ENCODE measurements at places on chromosomes 1 and 21.

- no peak for DNase-seq
Observed at GRCh38 chr1:178580876-178581275, 68.0 kb downstream of the TEX35 start.

DNA sequence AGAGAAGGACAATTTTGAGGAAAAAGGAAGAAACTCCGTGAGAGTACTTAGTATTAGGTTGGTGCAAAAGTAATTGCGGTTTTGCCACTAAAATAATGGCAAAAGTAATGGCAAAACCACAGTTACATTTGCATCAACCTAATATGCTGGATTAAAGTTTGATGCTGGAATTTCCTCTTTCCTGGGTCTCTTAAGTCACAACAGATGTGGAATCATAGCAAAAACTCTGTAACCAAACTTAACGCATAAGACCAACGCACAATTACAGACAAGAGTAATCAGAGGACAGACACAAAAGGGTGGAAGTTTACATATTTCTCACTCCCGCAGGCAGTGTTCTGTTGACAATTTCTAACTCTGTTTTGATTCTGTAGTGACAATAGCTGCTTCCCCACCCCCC is 182.4 kb downstream of the BACH1 start:
- no peak for DNase-seq

DNA sequence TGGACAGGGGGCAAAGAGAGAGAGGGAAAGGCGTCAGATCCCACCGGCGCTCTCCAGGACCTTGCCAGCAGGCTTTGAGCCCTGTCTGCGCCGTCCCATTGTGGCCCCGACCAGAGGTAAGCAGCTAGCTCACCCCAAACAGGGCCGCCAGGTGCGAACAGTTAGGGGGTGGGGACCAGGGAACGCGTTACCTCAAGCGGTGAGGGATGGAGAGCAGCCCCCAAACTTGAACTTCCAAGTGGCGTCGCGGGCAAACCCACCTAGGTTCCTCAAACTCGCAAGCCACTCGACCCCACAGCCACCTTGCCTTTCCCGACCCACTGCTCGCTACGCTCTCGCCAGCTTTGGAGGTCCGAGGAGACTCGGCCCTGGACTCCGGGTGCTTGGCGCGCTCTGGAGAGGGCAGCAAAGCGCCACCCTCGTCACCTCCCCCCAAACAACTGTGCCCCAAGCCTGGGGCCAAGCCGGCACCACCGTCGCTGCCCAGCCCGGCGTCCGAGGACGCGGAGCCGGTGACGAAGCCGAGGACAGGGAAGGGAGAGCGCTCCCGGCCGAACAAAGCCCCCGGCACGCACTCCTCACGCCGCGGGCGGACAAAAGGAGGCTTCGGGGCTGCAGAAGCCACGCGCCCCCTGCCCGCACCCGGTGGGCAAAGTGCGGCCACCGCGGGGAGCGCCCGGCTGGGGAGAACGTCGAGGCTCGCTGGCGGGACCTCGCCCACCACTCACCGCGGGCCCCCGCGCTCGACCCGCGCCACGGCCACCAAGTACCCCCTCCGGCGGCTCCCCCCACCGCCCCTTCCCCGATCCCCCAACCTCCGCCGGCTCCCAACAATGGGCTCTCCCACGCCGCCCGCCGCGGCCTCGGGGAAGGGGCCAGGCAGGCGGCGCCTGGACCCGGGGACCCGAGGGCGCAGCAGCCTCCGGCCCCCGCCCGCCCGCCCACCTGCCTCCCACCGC is 976 bp downstream of the SSBP3 start:
- DNase-seq: no peak

GRCh38 chr1:15935056-15935950 is 40.6 kb downstream of the ZBTB17 start:
- DNase-seq: no peak

- DNase-seq: no peak
Observed at GRCh38 chr1:42833981-42834380, 12.4 kb upstream of the ZNF691 start.

- DNase-seq: no peak
Observed at GRCh38 chr1:182869241-182869666, 30.1 kb downstream of the DHX9 start.

DNA sequence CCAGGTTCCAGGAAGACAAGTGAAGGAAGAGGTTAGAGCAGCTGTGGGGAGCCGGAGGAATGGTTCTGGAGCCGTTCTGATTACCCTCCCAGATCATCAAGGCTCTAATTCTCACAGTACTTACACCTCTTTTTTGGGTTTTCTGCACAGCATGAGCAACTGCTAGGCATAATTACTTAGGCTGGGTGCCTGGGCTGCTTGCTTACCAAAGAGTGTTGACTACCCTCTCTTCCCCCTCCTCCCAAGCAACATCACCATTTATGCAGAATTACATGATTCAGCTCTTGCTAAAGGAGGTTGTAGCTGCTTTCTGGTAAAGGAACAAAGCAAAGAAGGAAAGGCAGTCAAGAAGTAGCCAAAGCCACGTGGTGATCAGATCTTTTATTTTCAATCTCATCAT is 397.2 kb downstream of the KCNH1 start:
- DNase-seq: no peak

GRCh38 chr1:156752843-156753482 is 1.5 kb upstream of the HDGF start:
- no peak for DNase-seq

DNA sequence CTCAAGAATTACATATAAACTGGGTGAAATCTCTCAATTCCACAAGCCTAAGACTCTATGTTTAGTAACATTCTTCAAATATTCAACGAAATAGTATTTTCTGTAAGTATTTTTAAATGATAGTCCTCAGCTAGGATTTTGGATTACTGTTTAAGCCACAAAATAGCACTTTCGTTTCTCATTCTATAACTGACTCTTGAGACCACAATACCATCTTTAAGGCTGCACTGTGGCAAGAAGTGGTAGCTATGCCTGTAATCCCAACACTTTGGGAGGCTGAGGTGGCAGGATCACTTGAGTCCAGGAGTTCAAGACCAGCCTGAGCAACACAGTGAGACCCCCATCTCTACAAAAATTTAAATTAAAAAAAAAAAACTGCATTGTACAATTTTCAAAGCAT is 126.7 kb downstream of the CDC42BPA start:
- DNase-seq: no peak

DNA sequence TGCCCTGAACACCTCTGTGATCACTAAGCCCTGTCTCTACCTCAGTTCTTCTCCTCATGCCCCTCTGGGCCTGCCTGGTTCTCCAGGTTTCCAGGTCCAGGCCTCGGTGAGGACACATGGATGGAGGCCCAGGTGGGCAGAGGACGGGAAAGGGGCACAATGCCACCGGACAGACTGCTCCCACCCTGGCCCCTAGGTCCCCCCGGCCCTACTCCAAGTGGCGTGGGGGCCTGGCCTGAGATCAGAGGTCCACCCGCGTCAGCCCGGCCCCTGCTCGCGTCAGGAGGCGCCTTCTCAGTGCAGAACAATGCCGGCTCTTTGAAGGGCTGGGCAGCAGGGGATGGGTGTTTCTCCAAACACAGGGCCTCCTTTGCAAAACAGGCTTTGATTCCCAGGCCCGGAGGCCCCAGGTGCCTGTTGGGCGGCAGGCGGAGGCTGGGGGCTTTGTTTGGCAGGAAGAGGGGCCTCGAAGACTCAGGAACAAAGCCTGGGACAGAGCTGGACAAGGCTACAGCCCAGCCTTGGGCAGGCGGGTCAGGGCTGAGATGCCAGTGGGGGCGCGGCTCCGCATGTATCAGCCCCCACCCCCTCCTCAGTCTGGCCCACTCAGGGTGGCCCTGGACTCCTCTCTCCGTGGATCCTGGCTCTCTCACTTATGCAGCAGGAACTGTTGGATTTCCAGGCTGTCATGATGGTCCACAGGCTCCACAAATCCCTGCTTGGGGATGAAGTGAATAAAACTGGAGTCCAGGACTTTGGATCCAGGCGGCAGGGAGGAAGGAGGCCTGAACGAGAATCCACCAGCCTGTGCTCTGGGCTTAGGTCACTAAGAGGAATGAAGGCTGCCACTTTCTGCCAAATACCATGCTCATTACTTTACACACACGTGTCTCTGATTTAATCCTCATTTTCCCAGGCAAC is 77.4 kb upstream of the SLC2A1 start:
- no peak for DNase-seq

- DNase-seq: no peak
Observed at GRCh38 chr1:58209575-58209974, 337.0 kb downstream of the OMA1 start.

- DNase-seq: no peak
Observed at GRCh38 chr21:40769231-40769630, 77.7 kb downstream of the DSCAM start.

DNA sequence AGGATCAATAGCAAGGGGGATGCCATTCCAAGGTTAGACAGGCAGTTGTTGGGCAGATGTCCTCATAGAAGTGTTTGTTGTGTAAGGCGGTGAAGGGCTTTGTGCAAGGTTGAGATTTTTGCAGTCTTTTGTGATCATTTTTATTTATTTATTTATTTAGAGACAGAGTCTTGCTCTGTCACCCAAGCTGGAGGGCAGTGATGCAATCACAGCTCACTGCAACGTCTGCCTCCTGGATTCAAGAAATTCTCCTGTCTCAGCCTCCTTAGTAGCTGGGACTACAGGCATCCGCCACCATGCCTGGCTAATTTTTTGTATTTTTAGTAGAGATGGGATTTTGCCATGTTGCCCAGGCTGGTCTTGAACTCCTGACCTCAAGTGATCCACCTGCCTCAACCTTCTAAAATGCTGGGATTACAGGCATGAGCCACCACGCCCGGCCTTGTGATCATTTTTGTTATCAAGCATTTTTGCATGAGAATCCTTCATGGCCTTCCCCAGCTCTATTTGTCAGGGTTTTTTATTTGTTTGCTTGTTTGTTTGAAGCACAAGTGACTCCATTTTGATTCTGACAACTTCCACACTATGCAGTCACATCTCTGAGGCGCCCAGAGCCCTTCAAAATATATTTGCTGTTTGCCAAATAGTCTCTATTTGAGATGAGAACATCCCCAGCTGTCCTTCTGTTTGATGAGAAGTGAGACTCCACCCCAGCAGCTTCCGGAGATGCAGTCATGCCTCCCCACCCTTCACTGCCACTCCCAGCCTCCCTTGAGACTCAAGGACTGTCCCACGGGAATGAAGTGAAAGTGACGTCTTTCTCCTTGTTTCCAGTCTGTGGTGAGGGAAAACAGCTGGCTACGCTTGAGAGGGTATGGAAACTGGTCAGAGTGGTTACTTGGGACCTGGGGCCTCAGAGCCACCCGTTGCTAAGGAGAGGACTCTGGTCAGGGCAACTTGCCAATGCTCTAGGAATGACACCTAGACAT is 38.0 kb downstream of the TMEM50B start:
- no peak for DNase-seq

- DNase-seq: no peak
Observed at GRCh38 chr1:117846674-117847425, 82.6 kb downstream of the GDAP2 start.

- DNase-seq: no peak
Observed at GRCh38 chr1:223430236-223430635, 37.0 kb downstream of the CCDC185 start.

DNA sequence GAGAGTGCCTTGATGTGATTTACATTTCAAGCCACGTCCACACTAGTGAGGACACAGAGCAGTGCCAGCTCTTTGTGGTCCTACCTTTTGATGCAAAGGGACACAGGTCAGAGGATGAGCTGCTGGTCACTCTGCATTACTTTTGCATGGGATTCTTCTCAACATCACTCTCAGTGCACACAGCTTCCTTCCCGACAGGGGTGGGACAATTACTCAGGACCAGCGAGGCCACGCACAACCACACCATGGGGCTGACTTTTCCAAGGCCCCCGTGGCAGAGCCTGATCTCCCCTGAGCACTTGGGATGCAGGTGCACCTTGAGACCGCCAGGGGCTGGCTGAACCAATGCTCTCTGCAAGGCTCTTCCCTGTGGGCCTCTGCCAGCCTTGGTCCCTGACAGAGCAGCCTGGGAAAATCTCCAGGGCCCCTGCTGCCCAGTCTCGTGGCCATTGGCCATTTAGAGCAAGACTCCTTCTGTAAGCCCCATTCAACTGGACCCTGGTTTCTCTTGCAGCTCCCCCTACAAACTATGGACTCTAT is 13.2 kb upstream of the PRAMEF12 start:
- no peak for DNase-seq

- no peak for DNase-seq
Observed at GRCh38 chr1:191579019-191579418, 579.2 kb upstream of the RGS18 start.

DNA sequence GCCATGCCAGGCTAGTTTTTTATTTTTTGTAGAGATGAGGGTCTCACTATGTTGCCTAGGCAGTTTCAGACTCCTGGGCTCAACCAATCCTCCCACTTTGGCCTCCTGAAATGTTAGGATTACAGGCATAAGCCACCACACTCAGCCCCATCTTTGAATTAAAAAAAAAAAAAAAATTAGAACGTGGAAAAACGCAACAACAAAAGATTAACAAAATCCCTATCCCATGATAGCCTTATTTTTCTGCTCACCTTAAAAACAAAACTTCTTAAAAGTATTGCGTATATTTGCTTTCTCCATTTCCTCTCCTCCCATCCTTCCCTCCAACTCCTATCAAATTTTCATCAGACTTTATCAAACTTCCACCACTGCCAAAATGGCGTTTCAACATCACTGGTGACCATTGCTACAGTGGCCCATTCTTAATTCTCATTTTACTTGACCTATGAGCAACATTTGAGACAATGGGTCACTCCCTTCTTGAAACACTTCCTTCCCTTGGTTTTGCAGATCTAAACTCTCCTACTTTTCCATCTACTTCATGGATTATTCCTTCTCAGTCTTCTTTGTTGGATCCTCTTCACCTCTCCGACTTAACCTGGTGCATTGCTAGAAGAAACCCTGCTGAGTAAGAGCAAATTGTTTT is 579 bp upstream of the ZNF684 start:
- DNase-seq: no peak

- DNase-seq: no peak
Observed at GRCh38 chr1:85360730-85361493, 84.5 kb upstream of the BCL10 start.

GRCh38 chr1:3273447-3273846 is 181.0 kb upstream of the ARHGEF16 start:
- DNase-seq: no peak

DNA sequence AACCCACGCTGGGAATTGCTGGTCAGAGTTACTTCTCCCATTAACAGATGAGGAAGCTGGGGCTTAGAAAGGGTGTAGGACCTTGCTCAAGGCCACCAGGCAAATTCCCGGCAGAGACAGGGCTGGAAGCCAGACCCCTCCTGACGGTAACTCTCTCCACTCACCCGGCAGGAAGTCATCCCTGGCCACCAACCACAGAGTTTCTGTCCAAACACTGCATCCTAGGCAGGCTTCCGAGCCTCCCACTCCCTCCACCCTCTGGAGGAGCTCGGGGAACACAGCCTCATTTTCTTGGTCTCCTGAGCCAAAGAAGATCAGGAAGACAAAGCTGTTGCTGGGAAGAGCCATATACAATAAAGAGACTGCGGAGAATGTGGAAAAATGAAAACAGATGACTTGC is 25.0 kb upstream of the ZNF436 start:
- no peak for DNase-seq

GRCh38 chr1:96364576-96364975 is 357.0 kb upstream of the PTBP2 start:
- DNase-seq: no peak
